ENCODE measurements at places on chromosomes 11 and 22.

GRCh38 chr11:44787981-44788380 is 61.2 kb downstream of the TSPAN18 start:
- no peak for DNase-seq

DNA sequence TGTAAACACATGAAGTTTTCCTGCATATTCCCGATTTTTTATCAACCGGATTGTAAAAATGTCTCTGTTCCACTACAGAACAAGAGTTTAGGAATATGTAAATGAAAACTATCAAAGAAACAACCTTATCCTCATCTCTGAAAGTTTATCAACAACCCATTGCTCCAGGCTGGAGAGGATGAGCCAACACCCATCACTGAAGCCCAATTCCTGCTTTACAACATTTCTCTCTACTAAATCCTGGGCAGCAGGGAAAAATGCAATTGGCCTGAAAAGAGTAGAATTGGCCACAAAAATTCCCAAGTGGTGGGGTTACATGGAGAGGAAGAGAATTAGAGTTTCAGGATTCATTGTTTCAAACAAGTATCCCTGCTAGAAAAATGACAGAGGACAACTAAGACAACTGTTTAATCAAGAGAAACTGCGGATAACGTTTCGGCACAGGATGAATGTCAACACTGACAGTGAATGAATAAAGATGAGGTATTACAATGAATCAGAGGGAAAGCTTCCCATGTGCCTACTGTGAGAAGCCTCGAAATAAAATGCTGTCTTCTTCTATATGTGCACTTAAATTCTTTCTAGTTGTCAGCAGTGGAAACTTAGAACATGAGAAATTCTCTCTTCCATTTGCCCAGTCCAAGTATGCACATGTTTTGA is 317.3 kb upstream of the ANO3 start:
- no peak for DNase-seq

- DNase-seq, result no peak
Observed at GRCh38 chr11:85827748-85828639, 17.1 kb upstream of the SYTL2 start.

DNA sequence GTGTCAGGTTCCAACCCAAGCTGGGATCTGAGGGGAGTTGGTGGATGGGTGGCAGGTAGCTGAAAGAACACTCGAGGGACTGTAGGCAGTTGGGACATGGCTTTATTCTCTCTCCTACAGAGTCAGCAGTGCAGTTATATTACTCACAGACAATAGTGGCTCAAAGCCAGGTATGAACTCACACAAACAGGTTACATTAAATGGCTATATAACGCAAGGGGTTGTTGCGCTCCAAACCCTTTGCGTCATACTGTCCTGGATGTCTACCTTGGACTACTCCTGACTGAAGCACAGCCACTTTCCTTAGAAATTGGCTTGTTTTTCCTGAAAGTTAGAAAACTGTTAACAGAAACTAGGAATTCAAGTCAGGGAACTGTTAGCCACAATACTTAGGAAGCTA is 66.4 kb upstream of the OR4B1 start:
- DNase-seq, result no peak

- DNase-seq, result no peak
Observed at GRCh38 chr22:48098243-48098920, 1335.9 kb downstream of the TBC1D22A start.

GRCh38 chr22:17897858-17898257 is 123.6 kb upstream of the BID start:
- no peak for DNase-seq

GRCh38 chr11:46248289-46249102 is 29.0 kb upstream of the CREB3L1 start:
- no peak for DNase-seq

- DNase-seq, result no peak
Observed at GRCh38 chr11:2903672-2904011, 18.1 kb upstream of the CDKN1C start.

- no peak for DNase-seq
Observed at GRCh38 chr11:129275828-129276227, 83.7 kb upstream of the ARHGAP32 start.

DNA sequence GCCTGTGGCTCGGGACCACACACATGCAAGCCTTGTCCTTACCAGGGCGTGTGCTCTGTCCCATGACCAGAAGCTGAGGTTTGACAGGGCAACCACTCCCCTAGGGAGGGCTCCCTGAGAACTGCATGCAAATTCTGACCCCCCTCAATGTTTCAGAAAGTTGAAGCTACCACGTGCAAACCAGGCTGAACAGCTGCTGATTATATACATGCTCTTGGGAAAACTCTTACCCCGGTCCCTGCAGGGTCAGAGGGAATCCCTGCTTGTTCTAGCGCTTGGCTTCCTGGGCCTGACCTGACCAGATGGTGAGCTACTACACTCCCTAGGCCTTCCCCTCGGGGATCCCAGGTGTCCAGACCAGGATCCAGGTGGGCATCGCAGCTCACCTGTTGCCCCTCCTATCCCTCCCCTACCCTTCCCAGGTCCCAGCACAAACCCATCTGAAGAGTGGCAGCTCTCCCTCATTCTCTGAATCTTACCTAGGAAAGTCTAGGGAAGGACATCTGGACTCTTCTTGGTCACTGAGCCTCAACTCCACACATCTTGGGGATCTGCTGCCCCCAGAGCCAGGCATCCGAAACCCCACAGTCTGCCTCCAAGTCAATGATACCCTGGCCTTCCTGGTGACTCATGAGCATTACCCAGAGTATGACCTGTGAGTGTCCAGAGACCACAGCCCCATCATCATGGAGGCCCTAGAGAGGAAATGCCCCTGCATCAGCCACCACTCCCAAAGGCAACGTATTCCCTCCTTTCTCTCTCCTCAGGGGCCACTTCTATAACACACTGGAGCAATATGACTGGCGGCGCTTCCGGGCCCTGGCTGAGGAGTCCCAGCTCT is 61.5 kb downstream of the BTG4 start:
- DNase-seq, result no peak

GRCh38 chr22:29716814-29717545 is 2.8 kb upstream of the CABP7 start:
- no peak for DNase-seq

DNA sequence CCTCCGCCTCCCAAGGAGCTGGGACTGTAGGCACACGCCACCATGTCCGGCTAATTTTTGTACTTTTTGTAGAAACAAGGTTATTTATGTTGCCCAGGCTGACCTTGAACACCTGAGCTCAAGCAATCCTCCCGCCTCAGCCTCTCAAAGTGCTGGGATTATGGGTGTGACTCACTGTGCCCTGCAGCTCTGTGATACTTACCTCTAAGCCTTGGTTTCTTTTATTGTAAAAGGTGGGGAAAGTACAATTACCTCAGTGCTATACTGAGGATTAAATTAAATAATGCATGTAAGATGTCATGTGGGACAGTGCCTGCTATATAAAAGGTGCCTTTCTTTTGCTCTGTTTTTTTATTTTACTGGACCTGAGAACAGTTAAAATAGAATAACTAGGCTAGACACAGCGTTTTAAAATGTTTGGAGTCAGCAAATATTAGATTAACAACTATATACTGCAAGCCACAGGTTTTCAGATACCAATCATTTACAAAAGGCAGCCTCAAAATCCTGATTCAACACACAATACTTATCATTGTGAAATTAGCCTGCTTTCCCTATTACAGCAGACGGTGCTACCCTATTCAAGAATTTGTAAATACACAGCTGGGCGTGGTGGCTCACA is 30.0 kb downstream of the PRR14L start:
- no peak for DNase-seq

GRCh38 chr11:27621405-27622161 is 78.7 kb downstream of the BDNF start:
- DNase-seq, result no peak

- no peak for DNase-seq
Observed at GRCh38 chr11:25211635-25212254, 714.9 kb downstream of the LUZP2 start.

- DNase-seq, result no peak
Observed at GRCh38 chr22:25365491-25366261, 146.2 kb downstream of the CRYBB2 start.

DNA sequence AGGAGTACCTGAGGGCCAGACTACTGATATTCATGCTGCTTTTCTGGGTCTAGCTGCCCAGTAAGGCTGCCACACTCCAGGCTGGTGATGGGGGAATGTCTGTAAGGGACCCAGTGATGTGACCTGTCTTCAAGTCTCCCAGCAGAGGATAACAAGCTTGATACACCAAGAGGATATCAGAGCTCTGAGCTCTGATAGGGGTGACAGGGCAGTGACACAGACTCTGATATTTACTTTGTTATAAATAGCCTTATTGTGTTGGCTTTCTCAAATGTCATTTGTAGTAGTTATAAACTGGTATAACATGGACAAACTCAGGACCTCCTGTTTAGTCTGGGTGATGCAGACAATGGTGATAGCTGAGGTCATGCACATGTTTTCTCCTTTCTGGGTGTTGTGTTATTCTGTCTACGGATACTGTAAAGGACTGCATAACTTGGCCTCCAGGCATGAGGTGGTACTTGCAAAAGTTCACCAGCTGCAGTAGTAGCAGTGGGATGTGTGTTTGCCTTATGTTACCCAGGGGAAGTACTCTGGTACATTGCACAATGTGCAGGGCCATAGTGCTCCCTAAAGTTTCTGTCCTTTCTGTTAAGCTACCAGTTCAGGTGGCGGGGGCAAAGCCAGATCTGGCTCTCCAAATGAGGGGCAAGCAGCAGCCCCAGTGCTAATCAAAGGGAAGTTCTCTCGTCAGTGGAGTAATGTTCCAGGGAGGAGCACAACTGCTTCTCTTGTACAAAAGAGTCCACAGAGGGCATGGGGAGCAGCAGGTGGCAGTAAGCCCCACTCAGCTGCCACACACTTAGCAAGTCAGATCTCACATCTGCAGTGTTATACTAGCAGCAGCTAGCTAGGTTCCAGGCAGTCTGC is 812.2 kb downstream of the JRKL start:
- no peak for DNase-seq

DNA sequence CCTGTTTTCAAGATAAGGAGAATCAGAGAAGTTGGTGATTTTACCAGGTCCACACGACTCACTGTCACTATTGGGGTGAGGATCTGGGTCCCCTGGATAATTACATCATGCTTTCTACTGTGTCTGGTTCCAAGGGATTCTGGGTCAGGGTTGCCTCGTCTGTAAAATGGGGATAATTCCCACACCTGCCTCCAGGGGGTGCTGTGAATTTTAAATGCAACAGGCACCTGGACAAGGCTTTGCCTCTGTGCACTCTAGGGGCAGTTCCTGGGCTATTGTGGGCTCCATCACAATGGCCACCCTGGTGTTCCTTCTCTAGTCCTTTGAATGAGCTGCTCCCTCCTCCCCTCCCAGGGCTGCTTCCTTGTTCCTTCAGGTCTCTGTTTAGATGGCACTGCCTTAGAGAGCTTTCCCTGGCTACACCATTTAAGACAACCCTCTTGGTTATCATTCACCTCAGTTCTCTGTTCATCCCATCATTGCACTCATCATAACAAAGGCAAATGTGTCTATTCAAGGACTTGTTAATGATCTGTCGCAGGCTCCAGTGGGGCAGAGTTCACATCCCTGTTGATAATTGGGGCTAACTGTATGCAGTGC is 178.6 kb downstream of the MIAT start:
- peak; percentile 17 for DNase-seq

DNA sequence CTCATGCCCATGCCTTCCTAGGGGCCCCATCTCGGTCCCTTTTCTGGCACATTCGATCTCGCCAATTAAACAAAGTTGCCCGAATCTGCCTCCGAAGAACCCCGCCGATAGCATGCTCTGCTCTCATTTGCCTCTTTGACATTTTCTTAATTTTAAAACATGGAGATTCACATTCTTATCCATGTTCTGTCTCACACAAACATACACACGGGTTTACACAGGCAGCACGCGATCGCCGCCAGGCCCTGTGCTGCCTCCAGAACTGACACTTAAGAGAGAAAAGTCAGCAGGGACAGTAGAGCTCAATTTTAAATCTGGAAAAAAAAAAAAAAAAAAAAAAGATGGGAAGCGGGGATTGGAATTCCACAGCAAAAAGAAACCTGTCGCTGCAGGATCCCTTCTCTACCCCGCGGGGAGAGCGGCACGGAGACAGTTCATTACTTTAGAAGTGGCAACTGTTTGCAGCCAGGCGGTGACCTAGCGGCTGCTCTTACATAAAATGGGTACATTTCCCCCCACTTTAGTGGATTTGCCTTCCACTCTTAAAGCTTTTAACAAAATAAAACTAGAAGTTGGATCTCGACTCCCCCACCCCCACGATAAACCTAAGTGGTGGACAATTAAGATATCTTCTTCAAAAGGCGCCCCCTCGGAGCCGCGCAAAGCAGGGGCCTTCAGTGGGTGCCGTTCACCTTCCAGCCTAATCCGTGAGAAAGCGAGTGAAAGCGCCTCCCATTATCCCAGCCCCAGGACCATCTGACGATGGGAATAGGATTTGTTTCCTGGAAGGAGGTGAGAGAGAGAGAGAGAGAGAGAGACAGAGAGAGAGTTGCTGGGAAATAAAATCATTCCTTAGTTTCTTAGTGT is 13.7 kb downstream of the PAX6 start:
- DNase-seq, result no peak

GRCh38 chr11:112961146-112961668 is at the start of gene NCAM1:
Gene NCAM1 (plus strand): TSS chr11:112961420.
- no peak for DNase-seq

- DNase-seq, result no peak
Observed at GRCh38 chr11:72250661-72251464, 6.9 kb upstream of the PHOX2A start.

GRCh38 chr22:20615021-20615420 is 107.6 kb downstream of the MED15 start:
- no peak for DNase-seq

DNA sequence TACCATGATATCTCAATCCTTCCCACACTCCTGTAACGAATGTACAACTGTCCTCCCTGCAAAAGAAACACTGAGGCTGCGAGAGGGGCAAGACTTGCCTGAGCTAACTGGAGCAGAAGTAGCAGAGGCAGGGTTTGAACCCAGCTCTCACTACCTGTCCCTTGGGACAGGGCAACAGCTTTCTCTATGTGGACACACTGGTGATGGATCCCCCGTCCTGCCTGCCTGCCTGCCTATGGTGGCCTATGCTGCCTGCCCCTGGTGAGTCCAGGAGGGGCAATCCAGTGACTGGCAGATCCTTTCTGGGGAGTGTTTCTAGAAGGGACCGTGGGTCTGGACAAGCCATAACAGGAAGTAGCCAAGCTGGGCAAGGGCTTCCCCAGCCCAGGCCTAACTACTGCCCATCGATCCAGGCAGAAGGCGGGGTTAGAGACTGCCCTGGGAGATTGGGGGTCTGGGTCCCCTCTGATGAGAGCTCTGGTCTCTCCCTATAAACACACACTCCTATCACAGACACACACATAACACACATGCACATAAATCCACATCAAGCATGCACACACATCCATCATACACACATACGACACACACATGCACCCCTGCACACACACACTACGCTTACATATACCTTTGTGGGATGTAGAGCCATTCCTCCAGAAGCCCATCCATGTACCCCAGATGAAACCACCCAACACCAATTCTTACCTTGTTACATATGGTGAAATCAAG is 1.1 kb upstream of the EMID1 start:
- DNase-seq, result no peak

GRCh38 chr11:912266-912665 is 1.7 kb upstream of the CHID1 start:
- no peak for DNase-seq
